Dorsolateral prefrontal cortex (tissue), 122 donors: ENCODE measurements at places on chromosomes 11 and 22. TPM values are rescaled to one million over a fixed set of nuclear protein-coding genes. Genes with fewer than 3 reads are reported as not detected.

SLC17A6 gene
- 9.9 TPM for total RNA-seq

KRTAP5-8 gene
- total RNA-seq: 1.9 TPM

ARHGAP20 gene
- total RNA-seq: 13.2 TPM

ALG12 gene
- 15.8 TPM for total RNA-seq

ART1 gene
- not detected for total RNA-seq

FEN1 gene
- total RNA-seq: 11.2 TPM

P2RY6 gene
- total RNA-seq: 3.4 TPM

SLC6A5 gene
- total RNA-seq: not detected

P2RY2 gene
- total RNA-seq: 0.95 TPM

KLHL35 gene
- 9.6 TPM for total RNA-seq

MMP10 gene
- total RNA-seq: not detected

SYT7 gene
- 143 TPM for total RNA-seq
